ENCODE measurements at places on chromosomes 16 and 17.

GRCh38 chr17:17351356-17351891, 48.3 kb downstream of the NT5M start:
- DNase-seq, result no peak

DNA sequence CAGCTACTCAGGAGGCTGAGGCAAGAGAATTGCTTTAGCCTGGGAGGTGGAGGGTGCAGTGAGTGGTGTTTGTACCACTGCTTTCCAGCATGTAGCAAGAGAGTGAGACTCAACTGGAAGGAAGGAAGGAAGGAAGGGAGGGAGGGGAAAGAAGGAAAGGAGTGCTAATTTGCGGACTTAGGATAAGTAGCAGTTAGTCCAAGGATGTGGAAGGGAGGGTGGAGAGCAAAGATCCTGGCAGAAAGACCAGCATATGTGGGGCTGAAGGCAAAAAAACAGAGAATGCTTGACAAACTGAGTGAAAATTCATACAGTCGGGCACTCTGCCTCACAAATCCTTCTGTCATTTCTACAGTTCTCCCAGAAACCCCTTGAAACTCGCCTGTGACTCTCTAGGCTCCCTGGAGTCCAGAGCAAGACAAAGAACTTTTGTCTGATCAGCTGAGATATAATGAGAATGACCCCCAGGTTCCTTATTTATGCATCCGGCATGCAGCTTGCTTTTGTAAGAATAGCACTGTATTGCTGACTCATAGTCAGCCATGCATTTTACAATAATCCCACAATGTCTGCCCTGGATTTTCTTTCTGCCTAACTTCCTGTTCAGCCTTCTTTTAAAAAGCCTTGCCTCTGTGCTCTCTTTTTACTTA, 31.5 kb downstream of the CDK5RAP3 start:
- peak; percentile 22 for DNase-seq

- no peak for DNase-seq
These were observed 71.7 kb downstream of the DYNLRB2 start for GRCh38 chr16:80612461-80613017.

- no peak for DNase-seq
These were observed 46.2 kb downstream of the SMPD3 start for GRCh38 chr16:68401871-68402747.

- DNase-seq, result peak; percentile 60
These were observed 24.9 kb downstream of the COPZ2 start for GRCh38 chr17:48012654-48013053.

DNA sequence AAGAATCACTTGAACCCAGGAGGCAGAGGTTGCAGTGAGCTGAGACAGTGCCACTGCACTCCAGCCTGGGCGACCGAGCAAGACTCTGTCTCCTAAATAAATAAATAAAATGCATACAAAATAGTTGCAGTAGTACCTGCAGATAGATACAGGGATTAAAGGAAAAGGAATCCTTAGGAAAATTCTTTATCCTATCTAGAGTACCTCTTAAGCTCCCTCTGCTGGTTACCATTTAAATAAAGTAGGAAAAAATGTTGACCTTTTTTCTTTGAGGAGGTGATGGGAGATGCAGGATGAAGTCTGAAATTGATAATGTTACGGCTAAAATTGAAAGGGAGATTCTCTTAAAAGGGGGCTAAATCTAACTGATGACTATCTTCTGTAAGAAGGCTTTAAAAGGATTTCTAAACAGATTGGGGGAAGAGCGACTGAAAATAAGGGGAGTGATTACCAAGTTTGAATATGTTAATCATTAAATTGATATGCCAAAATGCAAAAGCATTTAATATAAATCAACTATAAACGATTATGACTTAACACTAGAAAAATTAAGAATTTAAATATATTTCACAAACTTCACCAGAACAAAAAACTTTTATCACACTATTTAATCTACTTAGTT, 29.4 kb downstream of the C16orf87 start:
- DNase-seq, result no peak

GRCh38 chr17:39484178-39484577, 22.9 kb downstream of the CDK12 start:
- no peak for DNase-seq

- no peak for DNase-seq
These were observed 262.0 kb downstream of the CPPED1 start for GRCh38 chr16:12541672-12542071.

- no peak for DNase-seq
These were observed 2.2 kb downstream of the PITPNC1 start for GRCh38 chr17:67379251-67379630.

DNA sequence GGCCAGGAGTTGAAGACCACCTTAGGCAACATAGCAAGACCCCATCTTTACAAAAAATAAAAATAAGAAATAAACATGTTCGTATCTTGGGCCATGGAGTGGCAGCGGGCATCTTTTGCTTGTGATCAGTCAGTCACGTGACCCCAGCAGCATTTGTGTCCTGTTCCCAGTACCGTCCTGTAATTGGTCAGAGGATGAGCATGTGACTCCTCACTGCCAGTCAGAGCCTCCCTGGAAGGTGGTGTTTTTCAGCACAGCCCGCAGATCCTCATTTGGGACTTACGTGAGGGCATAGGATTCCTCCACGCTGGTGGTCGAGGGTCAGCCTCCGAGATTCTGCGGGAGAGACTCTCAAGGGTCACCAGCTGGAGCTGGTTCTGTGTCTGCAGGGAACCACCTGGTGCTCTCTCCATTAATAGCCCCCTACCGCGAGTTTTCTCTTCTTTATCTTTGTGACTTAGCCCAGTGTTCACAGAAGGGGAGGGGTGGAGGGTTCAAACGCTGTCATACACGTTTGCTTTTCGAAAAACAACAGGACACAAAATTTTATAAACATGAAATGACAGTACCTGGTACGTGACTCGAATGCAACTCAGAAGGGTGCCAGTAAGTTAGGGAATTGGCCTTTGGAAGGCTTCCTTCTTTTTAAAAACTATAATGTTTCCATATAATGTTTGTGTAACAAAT, 17.2 kb downstream of the MRC2 start:
- DNase-seq, result peak; percentile 99

- DNase-seq, result no peak
These were observed 77.2 kb downstream of the RTN4RL1 start for GRCh38 chr17:1947743-1948516.

- DNase-seq, result no peak
These were observed 614.4 kb downstream of the CDH11 start for GRCh38 chr16:64507240-64508024.

- DNase-seq, result peak; percentile 89
These were observed 1.0 kb downstream of the TACO1 start for GRCh38 chr17:63601439-63602371.

DNA sequence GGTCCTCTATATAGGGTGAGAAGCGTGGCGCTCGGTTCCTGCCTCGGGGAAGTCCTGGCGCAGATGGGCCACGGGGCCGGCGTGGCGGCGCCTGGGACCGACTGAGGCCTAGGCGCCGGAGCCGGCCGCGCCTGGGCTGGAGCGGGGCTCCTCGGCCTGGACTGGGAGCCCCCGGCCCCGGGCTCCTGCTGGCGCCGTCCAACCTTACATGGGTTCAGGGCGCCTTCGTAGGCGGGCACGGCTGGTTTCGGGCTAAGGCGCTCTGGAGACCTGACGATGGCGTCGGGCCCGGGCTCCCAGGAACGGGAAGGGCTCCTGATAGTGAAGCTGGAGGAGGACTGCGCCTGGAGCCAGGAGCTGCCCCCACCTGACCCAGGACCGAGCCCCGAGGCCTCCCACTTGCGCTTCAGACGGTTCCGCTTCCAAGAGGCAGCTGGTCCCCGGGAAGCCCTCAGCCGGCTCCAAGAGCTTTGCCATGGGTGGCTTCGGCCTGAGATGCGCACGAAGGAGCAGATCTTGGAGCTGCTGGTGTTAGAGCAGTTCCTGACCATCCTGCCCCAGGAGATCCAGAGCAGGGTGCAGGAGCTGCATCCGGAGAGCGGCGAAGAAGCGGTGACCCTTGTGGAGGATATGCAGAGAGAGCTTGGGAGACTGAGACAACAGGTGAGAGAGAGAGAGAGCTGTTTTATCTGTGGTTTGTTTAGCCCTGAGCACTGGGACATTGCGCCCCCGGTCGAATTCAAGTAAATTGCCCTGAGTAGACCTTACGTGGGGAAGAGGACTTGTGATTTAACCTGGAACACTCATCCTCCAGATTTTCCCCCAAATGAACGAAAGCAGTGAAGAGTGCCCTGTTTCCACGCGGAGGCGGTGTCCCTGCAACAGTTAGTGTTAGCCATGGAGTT, 504 bp downstream of the ZNF263 start:
- no peak for DNase-seq

- DNase-seq, result no peak
These were observed 11.9 kb upstream of the PVALEF start for GRCh38 chr17:81153340-81153803.

DNA sequence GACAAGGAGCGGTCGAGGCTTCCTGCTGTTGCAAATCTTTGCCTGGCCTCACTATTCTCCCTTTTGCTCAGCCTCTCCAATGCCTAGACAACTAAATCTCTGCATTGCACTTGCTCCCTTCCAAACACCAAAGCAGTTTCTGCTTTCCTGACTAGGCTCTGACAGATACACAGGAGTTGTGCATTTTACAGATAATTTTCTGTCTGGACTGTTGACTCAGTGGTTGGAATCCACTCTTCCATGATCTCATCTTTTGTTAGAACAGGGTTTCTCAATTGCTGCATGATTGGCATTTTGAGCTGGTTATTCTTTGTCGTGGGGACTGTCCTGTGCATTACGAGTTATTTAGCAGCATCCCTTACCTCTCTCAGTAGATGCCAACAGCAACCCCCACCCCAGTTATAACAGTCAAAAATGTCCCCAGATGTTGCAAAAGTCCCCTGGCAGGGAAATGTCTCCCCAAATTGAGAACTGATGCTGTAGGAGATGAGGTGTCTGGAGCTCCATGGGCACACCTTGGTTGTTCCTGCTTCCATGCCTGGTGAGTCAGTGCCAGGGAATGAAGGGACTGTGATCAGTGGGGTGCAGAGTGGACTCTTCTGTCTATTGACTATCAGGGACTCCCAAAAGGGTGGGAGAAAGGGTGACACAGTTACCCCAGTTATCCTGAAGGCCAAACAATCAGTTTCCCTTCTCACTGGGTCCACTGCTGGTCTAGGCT, 557.4 kb upstream of the PSMD7 start:
- DNase-seq, result no peak

- no peak for DNase-seq
These were observed 605.5 kb downstream of the RBFOX1 start for GRCh38 chr16:7938175-7938574.

DNA sequence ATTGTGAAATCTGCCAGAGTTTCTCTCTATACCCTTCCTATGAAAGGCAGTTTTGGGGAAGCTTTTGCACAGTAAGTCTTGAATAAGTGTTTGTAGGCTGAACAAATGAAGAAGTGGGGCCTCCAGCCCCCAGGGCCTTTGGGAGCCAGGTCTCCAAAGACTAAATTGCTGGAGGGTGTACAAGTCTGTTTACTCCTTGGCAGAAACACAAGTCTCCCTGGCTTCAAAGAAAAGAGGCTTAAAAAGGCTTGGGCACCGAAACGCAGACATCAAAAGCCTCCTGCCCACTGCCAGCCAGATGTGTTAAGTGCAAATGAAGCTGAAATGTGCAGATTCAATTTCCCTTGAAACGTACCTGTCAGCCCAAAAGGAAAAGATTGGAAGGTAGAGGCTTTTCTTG, 146.3 kb downstream of the TMEM132E start:
- DNase-seq, result peak; percentile 18

- DNase-seq, result no peak
These were observed 8.5 kb downstream of the ALDH3A2 start for GRCh38 chr17:19656851-19657581.

DNA sequence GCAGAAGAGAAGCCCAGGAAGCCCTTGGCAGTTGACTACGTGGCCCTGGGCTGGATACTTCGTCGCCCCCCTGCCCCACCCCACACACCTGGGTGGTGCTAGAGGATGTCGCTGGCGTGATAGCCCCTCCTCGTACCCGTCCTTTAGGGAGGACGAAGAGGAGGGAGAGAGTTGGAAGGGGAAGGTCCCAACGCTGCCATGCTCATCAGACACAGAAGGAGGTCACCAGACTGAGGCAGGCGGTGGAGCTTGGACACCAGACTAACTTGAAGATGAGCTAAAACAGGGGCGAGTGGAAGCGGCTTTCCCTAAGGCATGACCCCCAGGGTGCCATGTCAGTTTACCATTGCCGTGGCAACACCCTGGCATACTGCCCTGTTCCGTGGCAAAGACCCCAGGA, 11.0 kb downstream of the AIPL1 start:
- DNase-seq, result no peak

DNA sequence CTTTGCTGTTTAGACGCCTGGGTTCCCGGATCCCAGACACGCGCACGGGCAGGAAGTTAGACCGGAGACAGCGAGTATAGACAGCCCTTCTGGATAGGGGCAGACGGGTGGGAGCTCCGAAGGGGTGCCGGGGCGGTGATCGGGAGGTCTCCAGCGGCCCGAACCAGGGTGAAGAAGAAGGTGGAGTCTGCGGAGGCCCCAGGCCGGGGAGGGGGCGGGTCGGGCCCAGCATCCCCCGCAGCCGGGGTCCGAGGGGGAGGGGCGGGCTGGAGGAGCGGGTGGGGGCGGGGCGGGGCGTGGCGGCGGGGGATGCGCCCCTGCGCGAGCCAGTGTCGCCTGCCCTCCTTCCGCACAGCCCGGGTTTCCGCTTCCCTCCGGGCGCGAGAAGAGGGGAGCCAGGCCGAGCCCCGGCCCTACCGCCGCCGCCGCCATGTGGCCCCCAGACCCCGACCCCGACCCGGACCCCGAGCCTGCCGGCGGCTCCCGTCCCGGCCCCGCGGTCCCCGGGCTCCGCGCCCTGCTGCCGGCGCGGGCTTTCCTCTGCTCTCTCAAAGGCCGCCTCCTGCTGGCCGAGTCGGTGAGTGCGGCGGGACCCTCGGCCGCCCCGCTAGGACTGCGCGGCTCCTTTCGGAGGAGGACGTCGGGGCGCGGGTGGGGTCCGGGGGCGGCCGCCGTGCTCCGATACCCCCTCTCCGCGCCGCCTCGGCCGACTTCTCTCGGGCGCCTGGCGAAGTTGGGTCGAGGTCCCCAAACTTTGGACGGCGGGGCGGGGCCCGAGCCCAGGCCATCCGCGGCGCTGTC, at the start of gene CMTM3:
Gene CMTM3 (plus strand): TSS at position 329 of the 801 bp plus-strand sequence. CDS start 102 bp downstream, at position 431.
- DNase-seq, result peak; percentile 24

- DNase-seq, result no peak
These were observed 4.2 kb downstream of the ZNF843 start for GRCh38 chr16:31438414-31438813.

GRCh38 chr17:68170246-68170645, 77.6 kb upstream of the AMZ2 start:
- no peak for DNase-seq

DNA sequence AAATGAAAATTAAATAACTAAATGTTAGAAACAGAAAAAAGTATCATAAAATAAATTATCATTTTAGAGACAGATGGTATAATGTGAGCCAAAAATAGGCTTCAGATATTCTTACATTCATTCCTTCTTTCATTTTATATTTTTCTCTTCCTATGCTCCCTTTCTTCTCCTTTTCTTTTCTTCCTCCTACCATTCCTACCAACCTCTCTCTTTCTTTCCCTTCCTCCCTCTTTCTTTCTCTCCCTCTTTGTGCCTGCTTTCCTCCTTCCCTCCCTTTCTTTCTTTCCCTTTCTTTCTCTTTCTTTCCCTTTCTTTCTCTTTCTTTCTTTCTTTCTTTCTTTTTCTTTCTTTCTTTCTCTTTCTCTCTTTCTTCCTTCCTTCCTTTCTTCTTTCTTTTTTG, 275.6 kb upstream of the ELAC2 start:
- DNase-seq, result no peak

GRCh38 chr17:57971572-57971971, 16.4 kb upstream of the CUEDC1 start:
- no peak for DNase-seq

Measured in NCI-H524 (cell line).